Mucosa of gallbladder (tissue), 1 donor: ENCODE measurements at places on chromosomes 4 and X.

DNA sequence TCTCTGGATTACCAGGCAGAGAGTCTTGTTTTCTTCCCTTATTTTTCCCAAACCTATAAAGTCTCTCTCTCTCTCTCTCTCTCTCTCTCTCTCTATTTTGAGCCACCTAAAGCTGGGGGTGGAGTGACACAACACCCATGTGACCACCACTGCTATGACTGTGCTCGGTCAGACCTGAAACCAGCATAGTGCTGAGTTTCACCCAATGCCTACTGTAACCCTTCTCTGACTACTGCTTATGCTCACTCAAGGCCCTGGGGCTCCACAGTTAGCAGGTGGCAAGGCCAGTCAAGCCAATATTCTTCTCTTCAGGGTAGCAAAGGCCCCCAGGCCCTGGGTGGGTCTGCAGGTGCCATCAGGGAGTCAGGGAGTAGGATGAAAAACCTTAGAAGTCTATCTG lies 114.7 kb upstream of the ARMCX2 start:
- no peak for DNase-seq

- no peak for DNase-seq
These were observed 31.9 kb upstream of the SORCS2 start for GRCh38 chr4:7160439-7160838.

GRCh38 chr4:78432896-78433295 lies 118.7 kb upstream of the ANXA3 start:
- DNase-seq: no peak

DNA sequence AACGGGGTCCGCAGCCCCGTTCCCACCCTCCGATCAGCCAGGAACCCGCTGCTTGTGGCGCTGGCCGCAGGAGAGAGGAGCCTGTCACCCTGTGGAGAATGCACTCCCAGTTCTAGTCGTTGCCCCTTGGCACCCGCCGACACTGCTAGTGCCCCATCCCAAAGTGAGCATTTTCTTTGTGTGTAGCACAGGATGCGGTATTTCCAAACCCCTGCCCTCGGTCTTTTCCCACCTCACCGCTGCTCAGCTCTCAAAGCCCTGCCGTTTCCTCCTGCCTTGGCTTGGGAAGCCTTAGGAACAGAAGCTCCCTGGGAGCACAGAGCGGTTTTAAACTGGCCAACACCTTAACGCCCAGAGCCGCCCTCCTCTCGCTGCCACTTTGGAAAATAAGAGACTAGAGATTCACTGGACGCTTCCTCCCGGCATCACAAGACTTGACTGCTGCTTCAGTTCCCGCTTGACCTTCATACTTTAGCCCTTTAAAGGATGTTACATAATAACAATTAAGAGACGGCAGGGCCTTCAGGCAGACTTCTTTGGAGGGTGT lies 772 bp downstream of the CYP4V2 start:
- peak; percentile 61 for DNase-seq

DNA sequence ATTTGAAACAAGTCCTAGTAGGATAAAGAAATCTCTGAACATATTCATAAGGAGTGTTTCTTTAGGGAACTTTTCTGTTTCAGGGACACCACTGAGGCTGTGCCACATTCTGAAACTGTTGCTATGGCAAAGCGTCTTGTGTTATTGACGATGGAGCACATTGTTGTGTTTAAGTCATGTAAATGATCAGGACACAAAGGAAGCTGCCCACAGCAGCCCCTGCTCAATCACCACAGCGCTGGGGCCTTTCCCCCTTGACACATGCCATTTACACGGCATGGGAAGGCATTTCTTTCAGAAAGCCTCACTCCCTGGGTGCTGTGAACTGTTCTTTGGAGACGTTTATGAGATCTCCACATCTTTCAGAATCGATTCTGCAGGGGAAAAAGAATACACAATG lies 39.8 kb upstream of the MID1 start:
- no peak for DNase-seq

- DNase-seq: no peak
These were observed 110.8 kb upstream of the H2AZ1 start for GRCh38 chr4:100060765-100061416.

GRCh38 chr4:124768596-124769365 lies 56.2 kb upstream of the ANKRD50 start:
- DNase-seq: no peak

DNA sequence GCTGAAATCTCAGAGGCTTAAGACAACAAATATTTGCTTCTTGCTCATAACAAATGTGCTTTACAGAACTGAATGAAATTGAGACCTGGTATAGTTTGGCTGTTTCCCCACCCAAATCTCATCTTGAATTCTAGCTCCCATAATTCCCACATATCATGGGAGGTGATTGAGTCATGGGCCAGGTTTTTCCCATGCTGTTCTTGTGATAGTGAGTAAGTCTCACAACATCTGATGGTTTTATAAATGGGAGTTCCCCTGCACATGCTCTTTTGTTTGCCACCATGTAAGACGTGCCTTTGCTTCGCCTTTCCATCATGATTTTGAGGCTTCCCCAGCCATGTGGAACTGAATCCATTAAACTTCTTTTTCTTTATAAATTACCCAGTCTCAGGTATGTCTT lies 221.1 kb upstream of the DIPK2B start:
- DNase-seq: no peak

DNA sequence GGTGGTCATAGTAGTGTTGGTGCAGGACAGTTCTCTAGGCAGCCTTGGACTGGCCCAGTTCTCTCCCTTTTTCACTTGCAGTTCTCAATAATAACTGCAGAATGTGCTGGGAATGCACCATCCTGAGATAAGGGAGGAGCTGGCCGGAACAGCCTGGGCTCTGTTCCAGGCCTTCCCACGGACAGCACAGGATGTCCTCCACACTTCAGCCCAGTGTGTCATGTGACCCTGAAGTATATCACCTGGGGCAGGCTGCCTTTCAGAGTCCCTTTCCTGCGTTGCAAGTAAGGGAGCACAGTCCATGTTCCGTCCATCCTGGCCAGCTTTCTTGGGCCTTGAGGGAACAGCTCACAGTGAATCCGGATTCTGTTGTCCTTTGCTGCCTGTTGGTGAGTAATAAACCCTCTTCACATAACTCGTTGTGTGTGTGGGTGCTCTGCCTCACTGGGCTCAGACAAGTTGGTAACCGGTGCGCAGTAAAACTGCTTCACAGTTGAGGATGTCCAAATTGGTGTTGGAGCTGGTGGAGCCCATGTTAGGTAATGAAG lies 32.3 kb upstream of the BBS12 start:
- peak; percentile 30 for DNase-seq

GRCh38 chr4:77097611-77098010 lies 21.8 kb upstream of the CCNI start:
- no peak for DNase-seq

GRCh38 chrX:873016-873415 lies 242.4 kb downstream of the SHOX start:
- no peak for DNase-seq
